ENCODE measurements at places on chromosomes 13 and 19.

- DNase-seq, result no peak
Observed at GRCh38 chr13:113635709-113636108, 22.3 kb downstream of the ATP4B start.

- DNase-seq, result no peak
Observed at GRCh38 chr13:91805605-91806004, 407.2 kb downstream of the GPC5 start.

GRCh38 chr13:39281539-39282150 lies 243.4 kb downstream of the NHLRC3 start:
- no peak for DNase-seq

GRCh38 chr13:46516599-46517338 lies 36.2 kb upstream of the LRCH1 start:
- no peak for DNase-seq

- DNase-seq, result no peak
Observed at GRCh38 chr13:27721681-27722080, 70.6 kb upstream of the GSX1 start.

DNA sequence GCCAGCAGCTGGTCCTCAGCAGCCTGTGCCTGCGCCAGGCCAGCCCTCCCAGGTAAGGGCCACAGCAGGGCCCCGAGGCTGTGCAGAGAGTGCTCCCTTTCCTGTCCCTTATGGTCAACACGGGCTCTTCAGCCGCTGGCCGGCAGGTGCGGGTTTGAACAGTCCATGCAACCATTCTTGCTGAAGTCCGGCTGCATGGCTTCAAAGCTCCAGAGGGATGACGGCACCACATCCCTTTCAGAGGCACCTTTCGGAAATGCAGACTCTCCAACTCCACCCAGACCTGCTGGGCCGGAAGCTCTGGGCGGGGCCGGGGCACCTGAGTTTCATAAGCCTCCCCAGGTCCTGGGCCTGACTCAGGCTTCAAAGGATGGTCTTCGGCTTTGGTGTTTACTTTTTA lies 81.3 kb downstream of the SPACA7 start:
- DNase-seq, result no peak

Data from stimulated activated naive CD8-positive, alpha-beta T cell treated with anti-CD3 and anti-CD28 coated beads, Interleukin-15, Interleukin-2, amounts not matched to agents 100 U/mL and 50 U/mL, for 24 hours (primary cell).